Mesothelial cell of epicardium (in vitro differentiated cells): ENCODE measurements at places on chromosomes 7 and 10. TPM values are rescaled to one million over a fixed set of nuclear protein-coding genes. Genes with fewer than 3 reads are reported as not detected.

ASB10 gene
- not detected in 3 replicates for total RNA-seq

GRCh38 chr7:124796771-124797170 is 31.2 kb upstream of the GPR37 start:
- no peak overlapping the region for H3K4me3 ChIP-seq
- H3K4me1 ChIP-seq: peaks cover 11% of the 10 kb centered on the region
- H3K36me3 ChIP-seq: no peaks in the 10 kb centered on the region

DNA sequence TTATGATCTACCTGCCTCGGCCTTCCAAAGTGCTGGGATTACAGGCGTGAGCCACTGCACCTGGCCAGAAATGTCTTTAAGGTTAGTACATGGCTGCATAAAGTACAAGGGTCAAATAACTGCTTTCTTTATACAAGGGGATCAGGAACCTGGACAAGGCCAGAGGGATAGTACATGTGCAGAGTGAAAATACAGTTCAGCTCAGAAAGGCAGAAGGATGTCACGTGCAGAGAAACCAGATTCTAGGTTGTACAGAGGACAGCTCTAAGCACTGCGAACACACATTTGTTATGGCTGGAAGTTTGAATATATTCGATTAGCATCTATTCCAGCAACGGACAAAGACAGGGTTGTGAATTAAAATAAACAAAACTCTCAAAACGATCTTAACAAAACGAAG is 6.0 kb upstream of the RSBN1L start:
- peaks cover 29% of the 10 kb centered on the region for H3K4me1 ChIP-seq
- peaks cover 15% of the 10 kb centered on the region for H3K36me3 ChIP-seq
- peak overlapping the region; percentile 61 for H3K27ac ChIP-seq
- no peak overlapping the region for H3K4me3 ChIP-seq
- H3K27me3 ChIP-seq: no peaks in the 10 kb centered on the region
- no peak for DNase-seq

GRCh38 chr10:125080984-125081383 is 79.4 kb downstream of the CTBP2 start:
- DNase-seq: no peak
- peak overlapping the region; percentile 44 for H3K27ac ChIP-seq
- H3K36me3 ChIP-seq: peaks cover 23% of the 10 kb centered on the region
- H3K4me1 ChIP-seq: peaks cover 22% of the 10 kb centered on the region

DNA sequence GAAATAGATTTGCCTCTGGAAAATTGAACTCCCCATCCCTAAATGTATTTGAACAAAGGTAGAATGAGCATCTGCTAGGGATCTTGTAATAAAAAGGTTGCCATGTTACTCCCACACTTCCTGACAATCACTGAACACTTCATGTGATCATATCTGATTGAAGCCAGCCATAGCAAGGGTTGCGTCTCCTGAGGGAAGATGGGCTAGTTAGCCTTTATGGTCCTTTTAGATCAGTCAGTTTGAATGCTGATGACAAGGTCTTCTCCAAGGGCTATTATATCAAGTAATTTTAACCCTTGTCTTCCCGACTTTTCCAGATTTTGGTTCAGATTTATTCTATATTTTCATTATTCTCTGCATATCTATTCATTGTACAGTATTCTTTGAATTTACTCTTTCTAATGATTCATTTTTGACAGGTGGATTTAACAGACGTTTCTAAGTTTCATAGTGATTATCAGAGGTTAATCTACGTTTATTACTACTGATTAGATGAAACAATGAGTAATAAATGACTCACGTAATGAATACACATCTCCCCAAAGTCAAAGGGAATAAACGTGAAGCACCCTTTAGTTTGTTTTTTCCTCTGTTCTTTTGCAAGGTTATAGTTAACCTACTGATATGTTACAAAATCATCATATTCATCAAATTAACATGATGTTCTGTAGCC is 28.1 kb downstream of the CSGALNACT2 start:
- no peaks in the 10 kb centered on the region for H3K4me1 ChIP-seq
- H3K27ac ChIP-seq: no peak overlapping the region
- peaks cover 21% of the 10 kb centered on the region for H3K36me3 ChIP-seq
- no peak overlapping the region for H3K4me3 ChIP-seq
- DNase-seq: no peak

GRCh38 chr7:128113839-128114238 is 82.6 kb upstream of the LRRC4 start:
- H3K4me3 ChIP-seq: no peak overlapping the region
- no peak overlapping the region for H3K27ac ChIP-seq
- H3K4me1 ChIP-seq: no peaks in the 10 kb centered on the region
- DNase-seq: no peak
- H3K36me3 ChIP-seq: no peaks in the 10 kb centered on the region

VWC2 gene
- 0.27 to 0.32 TPM (median 0.29 TPM) in 3 replicates for total RNA-seq

- peaks cover 39% of the 10 kb centered on the region for H3K36me3 ChIP-seq
- H3K4me1 ChIP-seq: no peaks in the 10 kb centered on the region
- DNase-seq: no peak
- no peaks in the 10 kb centered on the region for H3K27me3 ChIP-seq
- H3K4me3 ChIP-seq: no peak overlapping the region
These were observed 54.7 kb upstream of the AFAP1L2 start for GRCh38 chr10:114458955-114459354.

GRCh38 chr10:43427166-43427825 is 9.6 kb upstream of the ZNF487 start:
- no peaks in the 10 kb centered on the region for H3K36me3 ChIP-seq
- no peak for DNase-seq
- no peaks in the 10 kb centered on the region for H3K4me1 ChIP-seq
- no peak overlapping the region for H3K27ac ChIP-seq
- no peak overlapping the region for H3K4me3 ChIP-seq

LEP gene
- total RNA-seq: not detected in 3 replicates

IL6 gene
- total RNA-seq: 1.1 to 1.7 TPM (median 1.4 TPM) in 3 replicates

- H3K4me3 ChIP-seq: no peak overlapping the region
- peaks cover 13% of the 10 kb centered on the region for H3K27me3 ChIP-seq
- no peak overlapping the region for H3K27ac ChIP-seq
- H3K36me3 ChIP-seq: no peaks in the 10 kb centered on the region
- peaks cover 8% of the 10 kb centered on the region for H3K4me1 ChIP-seq
These were observed 114.2 kb downstream of the DYNC1I1 start for GRCh38 chr7:95886501-95887090.

DNA sequence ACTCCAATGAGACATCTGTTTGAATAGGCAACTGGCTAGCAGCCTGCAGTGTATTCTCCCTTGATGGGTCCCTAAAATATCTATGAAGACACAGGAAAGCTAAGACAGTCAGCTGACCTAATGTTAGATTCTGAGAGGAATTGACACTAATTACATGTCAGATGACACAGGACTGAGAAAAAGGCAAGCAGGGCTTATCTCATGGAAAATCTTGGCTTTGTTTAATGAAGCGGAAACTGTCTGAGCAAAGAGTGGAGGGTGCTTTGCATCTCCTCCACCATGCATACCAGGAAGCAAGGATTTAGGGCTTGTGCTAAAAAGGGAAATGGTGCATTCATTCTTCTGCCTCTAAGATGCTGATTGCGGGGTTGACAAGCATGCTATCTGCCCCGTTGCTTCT is 135.5 kb upstream of the GLI3 start:
- no peaks in the 10 kb centered on the region for H3K27me3 ChIP-seq
- peaks cover 12% of the 10 kb centered on the region for H3K4me1 ChIP-seq
- H3K4me3 ChIP-seq: no peak overlapping the region
- no peaks in the 10 kb centered on the region for H3K36me3 ChIP-seq
- no peak overlapping the region for H3K27ac ChIP-seq

GRCh38 chr10:5625992-5626777 is 40.2 kb downstream of the ASB13 start:
- no peaks in the 10 kb centered on the region for H3K27me3 ChIP-seq
- no peaks in the 10 kb centered on the region for H3K36me3 ChIP-seq
- no peak overlapping the region for H3K27ac ChIP-seq
- H3K4me1 ChIP-seq: peaks cover 30% of the 10 kb centered on the region
- no peak overlapping the region for H3K4me3 ChIP-seq

- no peaks in the 10 kb centered on the region for H3K36me3 ChIP-seq
- H3K4me3 ChIP-seq: no peak overlapping the region
- DNase-seq: no peak
- peak overlapping the region; percentile 81 for H3K27ac ChIP-seq
- no peaks in the 10 kb centered on the region for H3K27me3 ChIP-seq
- H3K4me1 ChIP-seq: peaks cover 60% of the 10 kb centered on the region
These were observed 188.8 kb upstream of the TCF7L2 start for GRCh38 chr10:112761256-112761655.

GRCh38 chr10:116469437-116469836 is 41.8 kb downstream of the PNLIPRP3 start:
- H3K27ac ChIP-seq: peak overlapping the region; percentile 57
- H3K4me1 ChIP-seq: peaks cover 20% of the 10 kb centered on the region
- H3K36me3 ChIP-seq: no peaks in the 10 kb centered on the region
- DNase-seq: no peak

OR9A2 gene
- 0.29 to 0.42 TPM (median 0.33 TPM) in 3 replicates for total RNA-seq

ELAPOR2 gene
- total RNA-seq: 46.3 to 55.2 TPM (median 54.2 TPM) in 3 replicates

DNA sequence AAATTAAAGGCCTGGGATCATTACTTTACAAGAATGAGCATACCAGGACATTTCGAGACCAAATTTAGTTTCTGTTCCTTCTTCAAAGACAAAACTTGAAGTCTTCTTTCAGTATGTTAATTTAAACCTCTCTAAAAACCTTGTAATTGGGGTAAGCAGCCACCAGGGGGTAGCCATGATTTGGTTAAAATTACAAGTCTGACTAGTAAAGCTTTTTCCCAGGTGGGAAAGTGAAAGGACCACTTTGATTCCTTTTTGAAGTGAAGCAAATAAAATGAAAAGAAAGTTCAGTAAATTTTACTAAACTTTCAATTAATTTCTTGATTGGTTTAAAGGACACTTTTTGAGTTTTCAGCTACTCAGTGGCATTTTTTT is 294.3 kb downstream of the BBS9 start:
- no peak for DNase-seq
- H3K4me1 ChIP-seq: peaks cover 14% of the 10 kb centered on the region
- no peak overlapping the region for H3K4me3 ChIP-seq
- H3K27me3 ChIP-seq: no peaks in the 10 kb centered on the region
- no peak overlapping the region for H3K27ac ChIP-seq

ANKRD30A gene
- total RNA-seq: not detected in 3 replicates

- no peaks in the 10 kb centered on the region for H3K27me3 ChIP-seq
- H3K36me3 ChIP-seq: no peaks in the 10 kb centered on the region
- peaks cover 3% of the 10 kb centered on the region for H3K4me1 ChIP-seq
- H3K27ac ChIP-seq: no peak overlapping the region
These were observed 117.8 kb upstream of the AKR1E2 start for GRCh38 chr10:4708123-4708759.

- no peak overlapping the region for H3K4me3 ChIP-seq
- H3K36me3 ChIP-seq: peaks cover 5% of the 10 kb centered on the region
- peaks cover 27% of the 10 kb centered on the region for H3K4me1 ChIP-seq
- H3K27me3 ChIP-seq: no peaks in the 10 kb centered on the region
- DNase-seq: no peak
These were observed 99.4 kb downstream of the RNF216 start for GRCh38 chr7:5681979-5682546.

DNA sequence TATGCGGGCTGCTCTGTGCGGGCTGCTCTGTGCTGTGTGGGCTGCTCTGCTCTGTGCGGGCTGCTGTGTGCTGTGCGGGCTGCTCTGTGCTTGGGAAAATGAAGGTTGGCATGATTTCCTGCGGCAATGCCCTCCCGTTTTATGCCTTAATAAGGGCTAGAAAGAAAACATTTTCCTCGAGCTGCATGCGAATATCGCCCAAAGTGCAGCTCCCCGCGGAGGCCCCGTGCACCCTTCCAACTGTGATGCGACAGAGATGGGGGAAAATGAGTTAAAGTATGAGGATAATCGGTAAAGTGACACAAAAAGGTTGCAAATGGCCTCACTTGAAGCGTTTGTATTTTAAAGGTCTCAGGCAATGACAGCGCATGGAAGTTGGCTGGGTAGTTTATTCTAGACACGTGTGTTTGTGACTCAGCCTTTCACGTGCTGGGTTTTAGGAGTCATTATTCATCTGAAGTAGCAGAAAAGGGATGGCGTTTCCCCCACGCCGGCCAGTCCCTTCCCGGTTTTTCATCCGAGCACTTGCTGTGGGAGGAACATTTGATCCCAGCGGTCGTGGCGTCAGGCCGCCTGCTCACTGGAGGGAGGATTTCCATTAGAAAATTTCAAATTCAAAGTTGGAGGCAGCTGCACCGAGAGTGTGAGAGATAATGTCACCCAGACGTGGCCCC is 220.7 kb downstream of the ADARB2 start:
- H3K36me3 ChIP-seq: no peaks in the 10 kb centered on the region
- H3K4me3 ChIP-seq: no peak overlapping the region
- peaks cover 24% of the 10 kb centered on the region for H3K27me3 ChIP-seq
- H3K27ac ChIP-seq: no peak overlapping the region
- DNase-seq: no peak
- no peaks in the 10 kb centered on the region for H3K4me1 ChIP-seq

GRCh38 chr7:118429141-118429540 is 204.6 kb downstream of the ANKRD7 start:
- no peak overlapping the region for H3K27ac ChIP-seq
- H3K4me3 ChIP-seq: no peak overlapping the region
- no peaks in the 10 kb centered on the region for H3K36me3 ChIP-seq

- peaks cover 5% of the 10 kb centered on the region for H3K36me3 ChIP-seq
- H3K27me3 ChIP-seq: no peaks in the 10 kb centered on the region
- no peak for DNase-seq
- H3K4me3 ChIP-seq: no peak overlapping the region
- no peak overlapping the region for H3K27ac ChIP-seq
- peaks cover 10% of the 10 kb centered on the region for H3K4me1 ChIP-seq
These were observed 247.1 kb downstream of the CRPPA start for GRCh38 chr7:16174253-16174652.

OGDH gene
- 67.4 to 72.8 TPM (median 71.2 TPM) in 3 replicates for total RNA-seq

FANK1 gene
- total RNA-seq: 10.1 to 11.0 TPM (median 10.2 TPM) in 3 replicates

ANXA8L1 gene
- 1.1 to 1.7 TPM (median 1.6 TPM) in 3 replicates for total RNA-seq

DNA sequence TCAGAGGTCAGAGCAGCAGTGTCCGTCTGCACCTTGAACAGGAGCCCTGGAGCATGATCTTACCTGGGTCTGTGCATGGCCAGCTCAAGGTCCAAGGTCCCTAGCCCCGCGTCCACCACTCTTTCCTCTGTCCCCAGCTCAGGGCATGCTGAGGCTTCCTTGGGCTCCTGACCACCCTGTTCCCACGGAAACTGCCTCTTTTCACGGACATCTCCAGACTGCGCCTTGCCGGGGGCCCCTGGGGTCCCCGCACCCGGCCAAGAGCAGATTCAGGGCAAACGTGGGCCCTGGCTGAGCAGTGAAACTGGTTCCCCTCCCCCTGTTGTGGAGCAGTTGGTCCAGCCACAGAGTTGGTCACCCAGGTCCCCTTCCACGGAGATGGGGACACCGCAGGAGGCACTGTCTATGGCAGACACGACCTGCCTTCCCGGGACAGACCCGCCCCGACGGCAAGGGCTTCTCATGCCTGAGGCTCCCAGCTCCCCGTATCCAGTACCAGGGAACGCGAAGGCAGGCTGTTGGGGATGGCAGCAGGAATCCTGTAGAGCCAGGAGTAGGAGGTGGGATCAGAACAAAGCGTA is 217.4 kb upstream of the PPP2R2D start:
- H3K27me3 ChIP-seq: peaks cover 26% of the 10 kb centered on the region
- DNase-seq: no peak
- H3K27ac ChIP-seq: no peak overlapping the region
- no peaks in the 10 kb centered on the region for H3K36me3 ChIP-seq
- H3K4me1 ChIP-seq: peaks cover 3% of the 10 kb centered on the region
- H3K4me3 ChIP-seq: no peak overlapping the region

- H3K4me3 ChIP-seq: no peak overlapping the region
- H3K36me3 ChIP-seq: no peaks in the 10 kb centered on the region
- H3K27ac ChIP-seq: no peak overlapping the region
These were observed 215.9 kb downstream of the RAB11FIP2 start for GRCh38 chr10:117830787-117831212.

GRCh38 chr10:52121688-52122087 is 192.4 kb upstream of the DKK1 start:
- H3K4me3 ChIP-seq: no peak overlapping the region
- no peaks in the 10 kb centered on the region for H3K27me3 ChIP-seq

RNF32 gene
- 0.59 to 1.5 TPM (median 1.4 TPM) in 3 replicates for total RNA-seq
